ENCODE measurements at places on chromosomes 3 and 15.

DNA sequence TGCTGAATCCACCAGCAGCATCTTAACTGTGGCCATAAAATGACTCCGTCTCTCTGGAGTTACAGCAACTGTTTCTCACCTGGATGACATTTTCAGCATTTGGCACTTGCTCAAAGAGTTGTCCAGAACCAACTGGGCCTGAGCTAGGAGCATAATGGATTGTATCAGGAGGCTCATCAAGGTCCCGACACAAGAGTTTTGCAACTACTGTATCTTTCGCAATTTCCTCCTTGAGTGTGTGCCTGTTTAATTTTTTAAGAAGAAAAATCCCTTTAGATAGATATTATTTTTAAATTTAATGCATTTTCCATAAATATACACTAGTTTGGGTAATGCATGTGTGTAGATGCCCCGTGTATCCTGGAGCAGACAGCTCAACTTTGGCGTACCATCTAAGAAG, 44.3 kb upstream of the C3orf49 start:
- no peak for DNase-seq

GRCh38 chr3:186221760-186222378, 113.0 kb upstream of the ETV5 start:
- no peak for DNase-seq

GRCh38 chr3:49952924-49953323, 13.0 kb downstream of the RBM6 start:
- DNase-seq: no peak

DNA sequence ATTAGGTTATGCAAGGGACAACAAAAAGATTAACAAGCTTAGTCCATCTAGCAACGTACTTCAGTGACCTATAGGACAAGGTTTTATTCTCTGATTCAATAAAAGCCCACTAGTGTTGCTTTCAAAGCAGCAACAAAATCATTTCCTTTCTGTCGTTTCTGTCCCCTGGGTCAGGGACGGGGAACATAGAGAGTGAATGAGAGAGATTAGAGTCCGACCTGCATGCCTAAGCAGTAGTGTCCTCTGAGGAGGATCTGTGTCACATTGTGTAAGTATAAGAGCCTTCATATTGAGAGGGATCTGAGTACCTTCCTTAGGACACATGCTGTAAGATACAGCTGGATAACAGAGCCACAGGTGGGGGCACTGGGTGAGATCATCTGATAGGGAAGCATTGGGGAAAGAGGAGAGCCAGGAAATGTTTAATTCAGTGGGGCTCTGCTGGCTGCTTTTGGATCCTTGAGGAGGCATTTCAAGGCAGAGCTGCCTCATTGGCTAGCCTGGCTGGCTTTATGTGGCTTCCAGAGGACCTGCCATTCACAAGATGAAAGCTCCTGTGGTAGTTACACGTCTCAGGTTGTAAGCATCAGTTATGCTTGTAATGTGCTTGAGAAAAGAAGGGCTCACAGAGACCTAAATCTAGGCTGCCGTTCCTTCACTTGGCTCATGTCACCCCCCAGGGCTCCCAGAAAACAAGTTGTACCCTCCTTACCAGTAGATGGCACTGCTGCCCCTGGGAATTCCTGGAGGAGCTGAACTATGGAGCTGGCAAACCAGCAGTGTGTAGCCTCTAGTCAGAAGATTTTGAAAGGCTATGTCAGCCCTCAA, 2.7 kb downstream of the TMEM108 start:
- DNase-seq: no peak

DNA sequence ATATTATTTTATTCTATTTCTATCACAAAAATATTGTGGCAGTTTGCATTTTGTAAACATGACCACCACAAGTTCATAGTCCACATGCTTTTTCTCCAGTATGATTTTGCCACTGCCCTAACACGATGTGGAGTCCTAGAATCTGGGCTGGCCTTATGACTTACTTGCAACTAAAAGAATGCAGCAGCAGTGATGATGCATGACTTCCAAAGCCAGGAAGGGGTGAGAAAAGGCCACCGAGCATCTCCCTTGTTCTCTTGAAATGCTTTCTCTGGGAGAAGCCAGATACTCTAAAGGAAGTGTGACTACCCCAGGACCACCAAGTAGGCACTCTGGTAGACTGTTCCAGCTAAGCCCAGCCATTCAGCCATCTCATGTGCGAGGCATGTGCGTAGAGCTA, 191.6 kb upstream of the MRPL3 start:
- DNase-seq: no peak
